ENCODE measurements at places on chromosomes 3 and 15.
A peak's percentile ranks its signal among the peaks of the same experiment; 100 is the strongest.

DNA sequence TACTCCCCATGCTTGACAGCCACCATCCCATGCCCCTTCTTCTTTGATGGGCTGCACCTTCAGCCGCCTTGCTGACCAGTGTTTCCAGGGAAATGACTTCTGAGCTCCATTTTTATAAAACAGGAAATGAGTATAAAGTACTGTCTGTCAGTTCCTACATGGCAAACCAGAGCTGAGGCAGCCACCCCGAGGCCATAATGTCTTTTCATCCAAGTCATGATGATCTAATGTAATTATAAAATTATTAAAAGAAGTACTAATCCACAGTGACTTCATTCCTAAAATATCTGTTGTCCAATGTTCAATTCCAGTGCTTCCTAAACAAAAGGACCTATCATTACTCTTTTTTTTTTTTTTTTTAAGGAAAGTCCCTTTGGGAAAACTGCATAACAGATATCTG, 75.2 kb upstream of the HERC1 start:
- DNase-seq, result peak; percentile 51

DNA sequence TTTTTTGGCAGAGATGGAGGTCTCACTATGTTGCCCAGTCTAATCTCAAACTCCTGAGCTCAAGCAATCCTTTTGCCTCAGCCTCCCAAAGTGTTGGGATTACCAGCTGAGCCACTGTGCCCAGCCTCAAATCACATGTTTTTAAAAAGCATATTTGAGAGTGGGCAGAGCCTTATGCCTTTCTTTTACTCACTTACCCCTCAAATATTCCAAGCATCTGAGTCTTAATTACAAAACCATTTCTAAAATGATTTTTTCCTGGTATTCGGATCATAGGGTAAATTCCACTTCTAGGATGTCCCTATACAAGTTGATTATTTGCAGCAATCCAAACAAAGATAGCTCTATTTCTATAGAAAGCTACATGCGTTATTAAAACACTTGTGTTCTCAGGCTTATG, 106.1 kb downstream of the RFTN1 start:
- DNase-seq, result no peak

DNA sequence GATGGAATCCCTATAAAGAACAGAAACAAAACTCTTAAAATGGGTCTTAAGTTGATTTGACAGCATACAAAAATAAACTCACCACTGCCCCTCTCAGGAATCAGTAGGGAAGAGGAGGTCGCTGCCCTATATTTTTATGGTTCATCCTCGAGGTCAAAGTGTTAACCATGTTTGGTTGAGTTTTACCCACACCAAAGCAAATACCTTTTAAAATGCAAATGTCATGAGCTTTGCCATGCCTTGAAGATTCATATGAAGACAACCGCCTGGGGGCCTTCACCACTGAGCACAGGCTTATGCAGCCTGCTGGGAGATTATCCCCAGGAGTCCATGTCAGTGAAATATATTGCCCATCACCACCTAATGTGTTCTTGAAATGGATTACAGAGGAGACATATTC, 66.1 kb downstream of the GLB1 start:
- no peak for DNase-seq

DNA sequence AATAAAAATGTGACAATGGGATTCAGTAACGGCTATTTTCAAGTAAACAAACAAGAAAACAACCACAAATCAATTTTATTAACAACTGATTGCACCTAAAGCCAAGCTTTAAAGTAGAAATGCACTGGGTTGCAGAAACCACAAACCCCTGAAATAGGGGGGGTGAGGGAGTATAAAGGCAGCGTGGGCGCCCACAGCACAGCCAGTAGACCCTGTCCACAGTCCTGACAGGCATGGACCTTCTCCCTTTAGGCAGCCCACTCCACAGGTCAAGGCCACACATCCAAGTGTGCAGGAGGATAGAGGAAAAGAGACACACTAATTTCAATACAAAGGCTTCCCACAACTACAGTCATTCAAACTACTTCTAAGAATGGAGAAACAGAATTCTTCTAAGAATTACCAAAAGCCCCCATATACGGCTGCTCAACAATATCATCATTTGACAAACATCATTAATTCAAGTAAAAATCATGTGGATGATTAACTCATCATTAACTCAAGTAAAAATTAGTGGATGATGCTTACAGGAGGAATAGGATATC, 48.7 kb downstream of the CHSY1 start:
- no peak for DNase-seq
